Left lung (tissue), 14 donors: ENCODE measurements at places on chromosomes 2 and 18. TPM values are rescaled to one million over a fixed set of nuclear protein-coding genes. Genes with fewer than 3 reads are reported as not detected.

GRCh38 chr2:144237830-144238627, 281.9 kb downstream of the ZEB2 start:
- no peak for DNase-seq

DNA sequence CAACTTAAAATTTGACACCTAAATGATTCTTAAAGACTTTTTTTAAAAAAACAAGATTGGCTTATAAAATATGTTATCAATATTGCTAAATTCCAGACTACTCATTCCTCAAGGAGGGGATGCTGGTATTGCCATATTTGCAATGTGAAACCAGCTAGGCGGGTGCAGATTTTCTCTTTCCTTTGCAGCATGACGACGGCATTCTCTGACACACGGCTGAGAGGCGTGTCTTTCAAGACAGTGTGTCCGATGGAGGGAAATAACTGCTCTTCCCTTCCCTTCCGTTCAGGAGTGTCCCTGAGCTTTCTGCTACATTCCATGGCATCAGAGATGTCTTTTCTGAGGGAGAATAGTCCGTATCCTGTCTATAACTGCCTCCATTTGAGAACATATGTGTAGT, 38.2 kb upstream of the CNGA3 start:
- no peak for DNase-seq

DNA sequence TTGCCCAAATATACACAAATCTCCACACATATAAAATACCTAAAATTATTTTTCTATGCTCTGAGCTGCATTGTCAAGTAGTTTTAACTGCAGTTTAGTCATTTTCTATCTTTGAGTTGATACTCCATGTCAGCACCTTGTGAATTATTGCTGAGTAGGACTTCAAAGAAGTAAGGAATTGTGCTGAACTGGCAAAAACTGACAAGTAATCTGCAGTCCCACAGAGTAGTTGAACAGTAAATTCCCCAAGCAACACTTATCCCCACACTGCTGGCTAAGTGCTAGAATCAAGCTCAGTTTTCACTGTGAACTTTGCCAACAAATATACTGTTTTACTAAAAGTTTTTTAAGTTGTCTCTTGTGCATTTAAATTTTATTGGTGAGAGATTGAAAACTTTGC, 141.8 kb upstream of the ST6GAL2 start:
- no peak for DNase-seq

DNA sequence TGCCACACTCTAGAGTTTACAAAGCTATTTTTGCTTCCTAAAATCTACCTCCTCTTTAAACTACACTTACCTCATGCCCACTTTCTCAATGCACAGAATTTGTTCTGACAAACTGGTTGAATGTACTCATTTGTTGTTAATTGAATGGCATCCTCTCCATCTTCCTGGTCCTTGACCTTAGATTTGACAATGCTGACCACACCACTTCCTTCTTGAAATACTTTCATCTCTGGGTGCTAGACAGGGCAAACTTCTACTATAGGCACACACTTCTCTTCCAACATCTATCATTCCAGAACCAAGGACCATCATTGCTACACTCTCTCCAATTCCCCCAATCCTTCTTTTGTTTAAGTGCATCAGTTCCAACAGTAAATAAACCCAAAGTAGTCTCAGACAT, 22.3 kb downstream of the ARL5A start:
- no peak for DNase-seq

- no peak for DNase-seq
These were observed 130.6 kb downstream of the CLIP4 start for GRCh38 chr2:29245742-29246382.

GRCh38 chr2:72934683-72935610, 17.6 kb downstream of the EMX1 start:
- no peak for DNase-seq

DNA sequence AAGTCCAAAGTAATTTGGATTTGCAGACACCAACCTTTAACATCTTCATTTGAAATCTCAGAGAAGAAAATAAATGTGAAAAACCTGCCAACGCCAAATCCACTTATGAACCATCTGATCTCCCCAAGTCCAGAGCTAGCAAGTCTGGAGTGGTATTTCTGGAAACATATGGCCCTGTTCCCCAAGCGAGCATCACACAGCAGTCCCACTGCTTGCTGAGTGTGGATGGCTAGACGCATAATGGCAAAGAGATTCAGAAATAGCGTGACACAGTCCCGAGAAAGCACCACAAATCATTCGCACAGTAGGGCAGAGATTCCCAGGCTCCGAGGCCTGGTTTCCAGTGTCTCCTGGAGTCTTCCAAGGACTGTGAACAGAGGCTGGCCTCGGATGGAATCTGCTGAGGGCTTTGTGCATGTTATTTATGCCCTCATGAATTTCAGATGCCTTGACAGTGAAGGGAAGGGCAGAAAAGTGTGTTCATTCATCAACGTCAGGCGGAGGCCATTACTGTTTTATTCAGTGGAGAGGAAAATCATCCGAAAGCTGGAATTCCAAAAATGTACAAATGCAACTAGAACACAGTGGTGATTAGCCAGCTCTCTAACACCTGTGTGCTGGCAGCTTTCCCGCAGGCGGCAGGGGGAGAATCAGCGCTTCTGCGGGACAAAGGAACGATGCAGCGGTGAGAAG, 417.0 kb downstream of the EIPR1 start:
- no peak for DNase-seq

DNA sequence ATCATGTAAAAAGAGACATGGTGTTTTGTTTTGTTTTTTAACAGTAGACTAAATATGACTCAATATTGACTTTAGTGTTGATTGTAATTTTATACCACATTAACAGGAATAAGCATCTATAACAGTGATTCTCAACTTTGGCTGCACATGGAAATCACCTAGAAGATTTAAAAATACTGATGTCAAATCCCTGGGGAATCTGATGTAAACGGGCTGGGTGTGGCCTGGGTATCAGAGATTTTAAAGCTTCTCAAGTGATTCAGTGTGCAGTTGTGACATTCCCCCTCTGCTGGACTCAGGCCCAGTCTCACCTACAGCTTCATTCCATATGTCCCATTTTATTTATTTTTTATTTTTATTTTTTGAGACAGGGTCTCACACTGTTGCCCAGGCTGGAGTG, 82.8 kb upstream of the ATP8B1 start:
- no peak for DNase-seq

- no peak for DNase-seq
These were observed 99.8 kb downstream of the FAM210A start for GRCh38 chr18:13626544-13626908.

DNA sequence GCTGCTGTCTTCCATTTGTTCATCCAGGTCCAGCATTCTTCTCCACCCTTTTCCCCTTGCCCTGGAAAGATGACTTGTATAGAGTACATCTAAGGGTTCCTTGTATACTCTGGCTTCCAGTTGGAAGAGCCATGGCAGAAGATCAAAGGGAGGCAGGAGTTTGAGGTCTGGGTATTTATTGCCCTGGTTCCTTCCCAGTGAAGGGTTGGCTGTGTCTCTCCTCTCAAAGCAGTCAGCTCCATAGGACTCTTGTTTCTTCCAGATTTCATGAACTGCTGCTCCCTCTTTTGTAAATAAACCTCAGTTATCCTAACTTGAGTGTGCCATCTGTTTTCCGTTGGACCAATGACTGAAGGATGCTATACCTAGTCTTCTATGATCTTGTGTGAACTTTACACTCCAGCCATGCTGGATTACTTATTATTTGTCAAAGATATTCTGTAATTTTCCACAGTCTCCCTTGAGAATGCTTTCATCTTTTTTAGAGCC, 6.4 kb downstream of the BBS5 start:
- no peak for DNase-seq

- DNase-seq, result no peak
These were observed 49.0 kb downstream of the PPP4R1 start for GRCh38 chr18:9565407-9565806.

- no peak for DNase-seq
These were observed 49.9 kb downstream of the MYO1B start for GRCh38 chr2:191295088-191295487.

DNA sequence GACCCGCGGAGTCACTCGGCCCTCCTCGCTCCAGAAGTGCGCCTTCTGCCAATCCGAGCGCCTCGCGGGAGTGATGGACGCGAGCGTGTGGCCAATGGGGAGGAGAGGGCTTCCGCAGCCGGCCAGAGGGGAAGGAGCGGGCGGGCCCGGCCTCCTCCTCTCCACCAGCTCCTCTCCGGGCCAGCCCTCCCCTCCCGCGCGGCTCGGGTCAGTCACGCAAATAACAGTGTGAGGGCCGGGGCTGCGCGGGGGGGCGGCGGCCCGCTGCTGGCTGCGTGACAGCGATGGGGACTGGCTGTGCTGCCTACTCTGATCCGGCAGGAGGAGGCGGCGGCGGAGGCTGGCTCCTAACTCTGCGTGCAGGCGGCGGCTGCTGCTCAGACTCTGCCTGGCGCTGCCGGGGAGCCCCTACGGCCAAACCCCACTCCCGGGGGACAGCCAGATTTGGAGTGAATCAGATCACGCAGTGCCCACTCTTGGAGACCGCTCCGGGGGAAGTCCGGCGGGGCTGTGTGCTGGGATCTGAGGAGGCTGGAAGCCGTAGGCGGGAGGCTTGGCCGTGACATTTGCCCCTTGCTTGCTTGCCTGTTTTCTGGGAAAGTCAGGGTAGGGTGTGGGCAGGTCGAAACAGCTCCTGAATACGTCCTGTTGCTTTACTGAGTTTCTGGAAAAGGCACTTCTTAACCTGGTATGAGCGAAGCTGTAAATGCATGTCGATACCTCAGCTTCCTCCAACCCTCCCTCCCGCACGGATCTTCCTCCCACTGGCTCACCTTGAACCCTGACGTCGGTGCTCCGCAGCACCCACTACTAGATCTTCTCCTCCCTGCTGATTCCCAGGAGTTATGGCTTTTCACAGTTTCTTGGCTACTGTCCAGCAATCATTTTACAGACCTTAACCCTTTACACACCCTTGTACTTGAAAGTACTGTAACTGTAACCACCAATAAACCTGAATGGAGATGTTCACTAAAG, 97.9 kb upstream of the SERTAD2 start:
- no peak for DNase-seq

GRCh38 chr2:18404708-18405107, 155.7 kb downstream of the RDH14 start:
- no peak for DNase-seq

- DNase-seq, result no peak
These were observed 61.8 kb downstream of the CXCR4 start for GRCh38 chr2:136055929-136056688.

- no peak for DNase-seq
These were observed 20.5 kb upstream of the RPL37A start for GRCh38 chr2:216478151-216478550.

DNA sequence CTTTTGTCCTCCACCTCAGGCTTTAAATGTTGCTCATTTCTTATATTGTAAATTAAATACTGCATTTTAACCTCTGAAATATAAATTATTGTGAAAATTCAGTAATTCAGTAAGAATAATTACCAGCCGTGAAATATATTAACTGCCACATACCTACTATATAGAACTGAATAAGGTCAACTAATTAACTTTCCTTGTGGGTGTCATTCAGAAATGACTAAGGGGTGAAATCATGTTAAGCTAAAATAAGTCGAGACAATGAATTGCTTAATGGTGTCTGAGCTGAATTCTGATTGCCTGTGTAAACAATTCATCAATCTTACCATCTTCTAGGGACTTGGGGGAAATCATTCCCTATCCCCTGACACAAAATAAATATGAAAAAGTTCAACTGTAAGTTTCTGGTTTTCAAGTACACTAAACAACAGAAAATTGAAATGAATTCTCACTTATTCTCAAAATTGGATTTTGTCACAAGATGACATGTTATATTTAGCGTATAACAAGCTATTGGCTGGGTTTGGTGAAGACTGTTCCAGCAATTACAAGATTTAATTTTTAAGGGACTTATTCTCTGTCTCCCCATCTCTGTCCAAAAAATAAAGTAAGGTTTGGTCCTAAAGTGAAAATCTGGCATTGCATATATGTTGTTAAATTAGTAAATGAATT, 255.1 kb downstream of the METTL4 start:
- DNase-seq, result no peak

- DNase-seq, result no peak
These were observed 17.7 kb downstream of the RND3 start for GRCh38 chr2:150469706-150470274.

DNA sequence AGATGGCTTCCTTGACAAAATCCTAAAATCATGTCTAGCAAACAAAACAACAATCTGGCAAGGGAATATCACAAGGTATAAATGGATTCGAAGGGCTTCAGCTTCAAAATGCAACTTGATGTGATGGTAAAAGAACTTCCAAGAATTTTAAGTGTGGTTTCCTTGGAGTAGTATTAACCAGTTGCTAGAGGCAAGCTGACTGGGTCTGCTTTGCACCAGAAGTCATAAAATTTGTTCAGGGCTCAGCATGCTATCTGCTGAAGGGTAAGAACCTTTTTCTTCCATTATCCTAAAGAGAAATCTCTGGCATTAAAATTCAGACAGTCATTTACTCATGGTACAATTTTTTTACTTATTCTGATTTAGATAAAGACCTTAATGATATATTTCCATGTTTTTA, 516.7 kb downstream of the TXNL1 start:
- DNase-seq, result no peak

- DNase-seq, result peak; percentile 67
These were observed 51.1 kb downstream of the TNS1 start for GRCh38 chr2:217951521-217952247.

DNA sequence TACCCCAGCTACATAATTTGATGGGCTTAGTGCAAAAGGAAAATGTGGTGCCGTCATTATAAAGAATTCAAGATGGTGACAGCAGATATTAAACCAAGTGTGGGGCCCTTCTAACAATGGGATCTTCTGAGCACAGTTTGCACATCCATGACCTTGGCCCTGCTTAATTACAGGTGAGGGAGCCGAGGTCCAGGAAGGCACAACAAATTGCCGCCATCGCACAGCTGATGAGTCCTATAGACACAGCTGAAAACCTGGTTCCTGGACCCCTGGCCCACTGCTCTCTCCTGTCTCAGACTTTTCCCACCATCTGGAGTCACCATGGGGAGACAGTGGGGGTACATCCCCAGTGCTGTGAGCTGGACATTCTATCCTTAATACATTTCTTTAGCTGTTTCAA, 95.8 kb upstream of the MAP4K3 start:
- no peak for DNase-seq

Gene SNORC
- 2.2 TPM for total RNA-seq

Gene EEF1B2
- total RNA-seq, result 505 TPM

Gene HNRNPLL
- 44.2 TPM for total RNA-seq

Gene PROC
- total RNA-seq, result not detected

Gene SLC5A7
- 0.23 TPM for total RNA-seq

Gene DAW1
- total RNA-seq, result 7.7 TPM

Gene MYL12B
- total RNA-seq, result 467 TPM

Gene HPCAL1
- 107 TPM for total RNA-seq

Gene NETO1
- total RNA-seq, result not detected

Gene SLC23A3
- total RNA-seq, result 4.4 TPM

Gene CXCR1
- 21.0 TPM for total RNA-seq

Gene ABCG5
- not detected for total RNA-seq

Gene HOXD9
- total RNA-seq, result 0.29 TPM

Gene KLHL29
- 9.5 TPM for total RNA-seq

Gene HOXD4
- total RNA-seq, result 0.17 TPM

Gene FKBP7
- 25.9 TPM for total RNA-seq

Gene AGXT
- total RNA-seq, result not detected

Gene CNDP1
- not detected for total RNA-seq

Gene VAPA
- 214 TPM for total RNA-seq

Gene MAPRE2
- total RNA-seq, result 37.4 TPM

Gene HOXD8
- total RNA-seq, result 0.32 TPM
